Erythroblast (primary cell): ENCODE measurements at places on chromosomes 11 and 22.

DNA sequence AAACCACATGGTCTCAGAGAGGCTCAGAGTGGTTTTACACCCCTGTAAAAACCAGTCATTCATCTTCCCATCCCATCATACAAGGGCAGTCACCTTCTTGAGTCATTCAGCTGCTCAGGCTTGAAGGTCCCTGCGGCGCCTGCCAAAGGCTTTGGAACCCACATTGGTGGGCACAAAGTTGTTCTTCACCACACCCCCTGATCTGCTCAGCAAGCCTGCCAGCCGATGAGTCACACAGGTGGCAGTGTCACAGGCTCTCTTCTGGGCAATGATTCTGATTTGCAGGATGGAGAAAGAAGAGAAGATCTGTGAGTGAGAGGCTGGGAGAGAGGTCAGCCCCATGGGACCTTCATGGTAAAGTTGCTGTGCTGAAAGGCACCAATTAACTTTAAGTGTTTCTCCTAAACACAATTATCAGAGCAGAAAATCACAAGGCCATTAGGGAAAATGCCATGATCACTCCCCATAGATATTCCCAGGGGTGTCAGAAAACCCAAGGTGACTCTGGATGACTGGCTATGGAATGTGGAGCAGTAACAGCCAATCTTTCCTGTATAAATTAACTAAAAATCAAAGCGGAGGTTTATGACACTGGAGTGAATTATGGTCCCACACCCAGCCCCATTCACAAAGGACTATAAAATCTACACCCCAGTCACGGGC lies 4.4 kb downstream of the CALCA start:
- no peak for DNase-seq

DNA sequence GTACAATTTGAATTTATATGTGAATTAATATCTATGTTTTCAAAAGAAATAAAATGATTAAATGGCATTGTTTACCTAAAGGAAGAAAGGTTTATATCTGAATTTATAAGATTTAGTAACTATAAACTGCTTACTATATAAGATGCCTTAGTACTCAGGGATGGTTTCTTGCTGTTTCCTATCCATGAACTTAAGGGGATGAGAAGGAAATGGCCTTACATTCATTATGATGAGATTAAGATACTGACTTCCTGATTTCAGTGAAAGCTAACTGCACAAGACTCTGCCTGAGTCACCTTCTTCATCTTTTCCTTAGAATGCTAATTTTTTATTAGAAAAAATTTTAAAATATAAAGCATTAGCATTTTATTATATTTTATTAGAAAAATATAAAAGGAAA lies 606.3 kb upstream of the ARHGAP42 start:
- DNase-seq = no peak

GRCh38 chr11:70522593-70523311 lies 124.4 kb downstream of the CTTN start:
- no peak for DNase-seq

- DNase-seq = no peak
These were observed 6.6 kb downstream of the SNX19 start for GRCh38 chr11:130909650-130910049.

DNA sequence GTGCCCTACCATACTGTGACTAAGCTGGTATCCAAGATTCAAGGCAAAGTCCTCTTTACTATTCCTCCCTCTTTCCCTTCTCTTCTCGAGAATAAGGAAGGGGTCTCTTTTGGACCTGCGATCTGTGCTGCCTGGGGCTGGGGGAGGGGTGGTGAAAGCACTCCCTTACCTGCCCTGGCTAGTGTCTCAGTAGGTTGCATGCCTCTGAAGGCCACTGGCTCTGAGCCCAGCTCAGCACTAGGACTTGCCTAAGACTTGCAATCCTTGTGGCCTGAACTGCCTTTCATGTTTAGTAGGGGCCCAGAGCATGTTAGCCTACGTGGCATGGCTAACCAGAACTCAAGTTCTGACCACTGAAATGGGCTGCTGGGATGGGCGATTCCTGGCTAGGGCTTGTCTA lies 13.0 kb upstream of the REXO2 start:
- DNase-seq = no peak

GRCh38 chr11:78699609-78700135 lies 125.0 kb upstream of the NARS2 start:
- DNase-seq = no peak

DNA sequence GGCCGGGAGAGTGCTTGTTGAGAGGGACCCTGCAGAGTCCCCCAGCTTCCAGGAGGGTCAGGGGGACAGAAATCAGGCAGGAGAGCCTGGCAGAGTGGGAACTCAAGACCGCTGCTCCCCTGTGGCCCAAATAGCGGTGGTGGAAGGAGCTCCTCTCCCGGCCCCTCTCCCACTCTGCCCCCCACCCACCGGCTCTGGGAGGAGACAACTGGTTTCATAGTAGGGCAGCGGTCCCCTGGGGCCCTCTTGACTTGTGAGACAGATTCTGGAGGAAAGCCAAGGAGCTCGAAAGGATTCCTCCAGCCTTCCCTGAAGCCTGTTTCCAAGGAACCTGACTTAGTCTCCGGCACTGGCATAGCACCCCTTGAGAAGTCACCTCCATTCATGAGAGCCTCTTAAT lies 10.1 kb downstream of the PKNOX2 start:
- DNase-seq = no peak

DNA sequence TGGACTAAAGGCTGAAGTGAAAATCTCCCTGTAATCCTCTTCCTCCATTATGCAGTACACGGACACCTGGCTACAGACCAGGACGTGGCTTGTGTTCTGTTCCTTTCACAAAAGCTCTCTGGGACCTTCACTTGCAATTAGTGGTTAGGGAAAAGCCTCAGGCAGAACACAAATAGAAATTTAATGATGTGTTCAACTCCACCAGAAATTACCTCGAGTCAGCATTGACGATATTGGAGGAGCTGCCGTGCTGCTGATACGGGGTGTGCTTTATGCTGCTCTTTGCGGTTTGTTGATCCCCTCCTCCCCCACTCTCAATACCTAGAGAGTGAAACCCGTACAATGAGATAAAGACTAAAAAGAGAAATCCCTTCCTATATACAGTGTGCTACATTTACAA lies 48.9 kb downstream of the POLD3 start:
- DNase-seq = no peak

GRCh38 chr11:16862726-16863125 lies 124.3 kb downstream of the C11orf58 start:
- DNase-seq = no peak

DNA sequence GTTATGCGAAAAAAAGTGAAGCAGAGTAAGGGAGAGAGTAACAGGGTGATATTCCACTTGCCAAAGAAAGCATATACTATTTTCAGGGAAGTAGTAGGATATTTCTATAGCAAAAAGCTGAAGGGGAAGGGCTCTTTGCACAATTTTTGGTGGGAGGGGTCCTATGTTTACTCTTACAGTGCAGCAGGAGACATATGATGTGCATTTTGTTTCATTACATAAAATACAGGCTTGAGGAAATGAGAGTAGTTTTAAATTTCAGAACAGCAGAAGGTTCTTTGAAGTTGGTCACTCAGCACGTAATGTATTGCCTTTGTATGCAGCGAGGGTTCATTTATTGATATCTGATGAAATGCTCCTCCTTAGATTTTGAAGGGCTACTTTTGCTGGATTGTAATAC lies 3.1 kb upstream of the PIK3IP1 start:
- no peak for DNase-seq

- DNase-seq = no peak
These were observed 21.8 kb downstream of the NUCB2 start for GRCh38 chr11:17298302-17298701.

- DNase-seq = no peak
These were observed 696 bp downstream of the KRTAP5-5 start for GRCh38 chr11:1630271-1630670.

DNA sequence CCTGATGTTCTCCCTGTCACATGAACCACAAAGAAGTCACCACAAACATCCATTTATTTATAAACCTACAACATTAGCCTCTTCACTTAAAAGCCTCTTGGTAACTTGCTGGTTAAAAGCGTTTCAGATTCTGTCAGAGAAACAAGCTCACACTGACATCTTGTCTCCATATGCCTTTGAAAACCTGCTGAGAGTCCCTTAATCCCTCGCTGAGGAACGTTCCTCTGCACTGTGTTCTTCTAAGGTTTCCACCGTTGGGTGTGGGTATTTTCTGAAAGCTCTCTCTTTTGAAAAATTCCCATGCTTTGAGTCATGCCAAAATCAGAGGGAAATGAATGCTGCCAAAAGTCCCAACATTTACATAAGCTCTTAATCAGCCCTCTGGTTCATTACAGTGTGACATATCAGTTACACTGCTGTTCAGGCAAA lies 149.8 kb downstream of the CCDC34 start:
- DNase-seq = no peak

DNA sequence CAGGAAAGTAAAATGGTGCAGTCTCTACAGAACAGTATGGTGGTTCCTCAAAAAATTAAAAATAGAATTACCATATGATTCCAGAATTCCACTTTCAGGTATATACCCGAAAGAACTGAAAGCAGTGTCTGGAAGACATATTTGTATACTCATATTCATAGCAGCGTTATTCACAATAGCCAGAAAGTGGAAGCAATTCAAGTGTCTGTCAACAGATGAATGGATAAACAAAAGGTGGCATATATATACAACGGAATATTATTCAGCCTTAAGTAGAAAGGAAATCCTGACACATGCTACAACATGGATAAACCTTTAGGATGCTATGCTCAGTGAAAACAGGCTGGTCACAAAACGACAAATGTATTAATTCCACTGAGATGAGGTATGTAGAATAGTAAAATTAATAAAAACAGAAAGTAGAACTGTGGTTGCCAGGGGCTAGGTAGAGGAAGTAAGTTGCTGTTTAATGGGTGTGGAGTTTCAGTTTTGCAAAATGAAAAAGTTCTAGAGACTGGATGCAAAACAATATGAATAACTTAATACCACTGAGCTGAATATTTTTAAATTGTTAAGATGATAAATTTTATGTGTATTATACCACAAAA lies 14.5 kb downstream of the SAA1 start:
- no peak for DNase-seq

- no peak for DNase-seq
These were observed 1121.6 kb downstream of the BRD1 start for GRCh38 chr22:48705917-48706605.

DNA sequence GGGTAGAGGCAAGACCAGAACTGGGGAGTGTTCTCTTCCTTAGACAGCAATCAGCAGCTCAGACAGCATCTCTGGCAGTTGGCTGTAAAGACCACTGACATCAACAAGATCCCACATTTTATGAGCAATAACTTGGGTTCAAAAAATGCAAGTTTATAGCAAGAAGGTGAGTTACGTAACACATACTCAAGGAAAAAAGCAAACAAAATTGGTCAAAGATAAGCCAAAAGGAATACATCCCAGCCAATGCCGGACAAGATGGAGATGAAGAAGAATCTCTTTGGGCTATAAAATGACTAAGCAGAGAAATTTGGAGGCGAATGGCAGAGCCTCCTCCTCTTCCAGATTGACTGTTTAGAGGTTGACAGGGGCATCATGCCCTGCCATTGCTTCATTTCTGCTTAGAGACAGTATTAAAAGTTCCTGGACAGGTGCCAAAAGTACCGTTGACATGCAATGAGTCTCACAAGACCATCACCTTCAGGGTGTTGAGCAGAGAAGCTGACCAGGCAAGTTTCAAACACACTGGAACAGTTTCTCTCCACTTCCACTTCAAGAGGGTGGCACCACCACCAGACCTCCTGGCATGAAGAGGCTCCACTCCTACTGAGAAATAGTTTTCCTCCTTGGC lies 55.9 kb downstream of the ENDOD1 start:
- DNase-seq = peak; percentile 53

- no peak for DNase-seq
These were observed 17.7 kb upstream of the C11orf24 start for GRCh38 chr11:68289456-68289855.

DNA sequence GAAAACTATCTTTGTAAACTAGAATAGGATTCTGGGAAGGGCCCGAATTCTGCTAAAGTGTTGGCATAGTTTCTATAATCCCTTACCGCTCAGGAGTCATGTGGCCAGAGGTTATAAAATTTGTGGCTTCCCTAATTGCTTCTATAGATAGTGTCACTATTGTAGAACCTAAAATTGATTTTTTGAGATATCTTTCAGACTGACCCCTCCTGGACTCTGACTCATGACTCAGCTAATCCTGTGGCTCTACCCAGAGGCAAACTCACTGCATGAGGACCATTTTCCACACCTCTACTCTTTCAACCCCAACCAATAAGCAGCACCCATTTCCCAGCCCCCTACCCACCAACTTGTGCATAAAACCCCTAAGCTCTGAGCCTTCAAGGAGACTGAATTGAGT lies 61.8 kb upstream of the PRSS23 start:
- peak; percentile 20 for DNase-seq

GRCh38 chr11:36929401-36929800 lies 331.4 kb upstream of the RAG2 start:
- no peak for DNase-seq

DNA sequence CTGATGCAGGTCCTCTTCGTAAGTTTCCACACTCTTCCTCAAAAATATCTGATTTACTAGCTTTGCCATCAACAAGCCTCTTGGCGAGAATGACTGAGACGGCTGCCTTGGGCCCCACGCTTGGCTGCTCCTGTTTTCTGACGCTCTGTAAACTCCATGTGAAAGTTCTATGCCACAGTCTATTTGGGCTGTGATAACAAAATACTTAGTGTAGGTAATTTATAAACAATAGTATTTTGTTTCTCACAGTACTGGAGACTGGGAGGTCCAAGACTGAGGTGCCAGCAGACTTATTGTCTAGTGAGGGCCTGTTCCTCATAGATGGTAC lies 123.2 kb upstream of the SORL1-AS1 start:
- no peak for DNase-seq

DNA sequence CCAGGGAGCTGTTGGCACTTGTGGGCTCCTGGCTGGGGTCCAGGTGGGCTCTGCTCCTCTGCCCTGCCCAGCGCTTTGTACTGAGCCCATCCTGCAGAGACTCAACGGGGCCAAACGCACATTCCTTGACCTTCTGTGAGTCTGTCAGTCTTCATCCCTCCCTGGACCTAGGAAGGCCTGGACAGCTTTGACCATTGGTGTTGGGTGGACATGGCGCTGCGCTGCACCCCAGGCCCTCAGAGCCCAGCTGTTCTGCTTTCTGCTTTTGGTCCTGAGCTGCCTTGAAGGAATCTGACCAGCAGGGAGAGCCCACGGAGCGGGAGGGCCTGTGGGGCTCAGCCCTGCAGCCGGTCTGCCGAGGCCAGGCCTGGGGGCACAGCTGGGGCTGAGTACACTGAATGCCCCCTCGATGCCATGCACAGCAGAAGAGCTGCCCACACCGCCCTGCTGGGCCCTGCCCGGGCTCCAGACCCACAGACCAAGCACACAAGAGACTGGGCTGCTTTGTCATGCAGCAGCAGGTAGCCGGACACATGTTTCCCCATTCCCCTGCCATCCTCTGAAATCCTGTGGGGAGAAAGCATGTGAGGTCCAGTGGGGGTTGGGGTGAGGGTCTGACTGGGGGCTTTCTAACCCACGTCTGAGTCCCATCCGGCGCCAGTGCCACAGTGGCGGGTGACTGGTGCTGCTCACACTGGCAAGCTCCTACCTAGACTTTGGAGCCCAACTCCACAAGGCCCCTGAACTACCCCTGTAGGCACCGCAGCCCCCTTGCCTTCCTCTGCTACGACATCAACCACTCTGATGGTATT lies 24.1 kb upstream of the CCDC188 start:
- no peak for DNase-seq

- DNase-seq = no peak
These were observed 72.9 kb upstream of the ATXN10 start for GRCh38 chr22:45598596-45599217.
